Activated T-cell treated with anti-CD3 and anti-CD28 coated beads for 1 hour (primary cell): ENCODE measurements at places on chromosomes 13 and 19.

GRCh38 chr19:40604647-40605215 is 3.6 kb downstream of the LTBP4 start:
- DNase-seq, result no peak

DNA sequence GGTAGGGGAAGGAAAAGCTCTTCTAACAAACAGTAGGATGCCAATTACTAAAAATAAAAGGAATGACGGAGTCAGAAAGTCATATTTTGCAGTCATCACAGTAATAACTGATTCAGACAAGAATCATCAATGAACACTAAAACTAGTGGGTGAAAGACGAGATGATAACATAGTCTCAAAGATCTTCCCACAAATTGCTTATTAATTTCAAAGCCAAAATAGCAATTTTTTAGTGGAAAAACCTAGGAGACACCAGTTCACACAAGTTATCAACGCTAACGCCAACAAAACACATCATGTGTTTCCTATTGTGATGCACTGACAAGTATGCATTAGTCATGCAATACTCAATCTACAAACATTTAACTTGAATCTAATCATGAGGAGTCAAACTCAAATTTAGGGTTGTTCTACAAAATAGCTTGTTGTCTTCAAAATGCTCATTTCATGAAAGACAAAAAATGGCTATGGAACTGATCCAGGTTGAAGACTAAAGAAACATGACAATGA is 18.6 kb downstream of the ZNF233 start:
- no peak for DNase-seq

DNA sequence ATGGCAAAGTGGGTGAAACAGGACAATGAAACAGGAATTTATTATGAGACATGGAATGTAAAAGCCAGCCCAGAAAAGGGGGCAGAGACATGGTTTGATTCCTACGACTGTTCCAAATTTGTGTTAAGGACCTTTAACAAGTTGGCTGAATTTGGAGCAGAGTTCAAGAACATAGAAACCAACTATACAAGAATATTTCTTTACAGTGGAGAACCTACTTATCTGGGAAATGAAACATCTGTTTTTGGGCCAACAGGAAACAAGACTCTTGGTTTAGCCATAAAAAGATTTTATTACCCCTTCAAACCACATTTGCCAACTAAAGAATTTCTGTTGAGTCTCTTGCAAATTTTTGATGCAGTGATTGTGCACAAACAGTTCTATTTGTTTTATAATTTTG is 8.6 kb downstream of the CLN5 start:
- no peak for DNase-seq

- DNase-seq, result no peak
Observed at GRCh38 chr13:88086577-88086976, 415.4 kb downstream of the SLITRK5 start.

DNA sequence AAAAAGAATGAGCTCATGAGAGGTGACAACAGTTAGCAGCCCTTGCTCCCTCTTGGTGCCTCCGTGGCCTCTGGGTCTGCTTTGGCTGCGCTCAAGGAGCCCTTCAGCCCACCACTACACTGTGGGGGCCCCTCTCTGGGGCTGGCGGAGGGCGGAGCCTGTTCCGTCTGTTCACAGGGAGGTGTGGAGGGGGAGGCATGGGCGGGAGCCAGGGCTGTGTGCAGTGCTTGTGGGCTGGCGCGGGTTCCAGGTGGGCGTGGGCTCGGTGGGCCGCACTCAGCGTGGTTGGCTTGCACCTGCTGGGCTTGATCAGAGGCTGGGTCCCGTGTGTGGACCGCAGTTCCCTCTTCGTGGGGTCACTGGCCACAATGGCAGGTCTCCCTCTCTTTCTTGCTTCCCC is 953.4 kb upstream of the PRR20A start:
- DNase-seq, result no peak

DNA sequence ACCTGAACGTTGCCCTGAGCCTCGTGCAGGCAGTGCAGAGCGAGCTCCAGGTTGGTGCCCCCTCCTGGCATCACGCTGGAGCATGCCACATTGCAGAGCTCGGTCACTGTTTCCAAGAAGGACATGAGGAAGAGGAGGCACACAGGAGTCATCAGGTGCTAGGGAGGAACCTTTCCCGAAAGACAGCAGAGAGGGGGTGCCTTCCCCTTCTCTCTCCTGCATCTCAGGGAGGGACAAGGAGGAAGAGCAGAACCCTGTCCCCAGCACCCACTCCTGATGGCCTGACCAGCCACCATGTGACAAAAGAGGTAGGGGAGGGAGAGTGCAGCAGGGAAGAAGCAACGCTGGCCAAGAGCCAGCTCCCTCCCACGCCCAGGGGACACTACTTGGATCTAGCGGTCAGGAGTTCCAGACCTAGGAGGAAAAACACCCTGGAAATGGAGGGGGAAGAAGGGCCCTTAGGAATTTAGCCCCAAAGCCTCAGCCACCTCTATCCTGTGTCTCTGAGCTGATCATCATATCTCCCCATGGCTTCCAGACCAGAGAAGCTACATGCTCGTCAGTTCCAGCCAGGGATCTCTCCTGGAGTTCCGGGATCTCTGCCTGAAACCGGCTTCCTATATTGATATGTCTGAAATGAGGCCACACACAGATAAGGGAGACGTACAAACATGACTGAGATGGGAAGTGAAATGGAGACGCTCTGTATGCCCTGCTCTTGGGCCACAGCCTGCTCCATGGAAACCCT is 17.0 kb upstream of the NAPA start:
- no peak for DNase-seq
